ENCODE measurements at places on chromosomes 11 and 22.

DNA sequence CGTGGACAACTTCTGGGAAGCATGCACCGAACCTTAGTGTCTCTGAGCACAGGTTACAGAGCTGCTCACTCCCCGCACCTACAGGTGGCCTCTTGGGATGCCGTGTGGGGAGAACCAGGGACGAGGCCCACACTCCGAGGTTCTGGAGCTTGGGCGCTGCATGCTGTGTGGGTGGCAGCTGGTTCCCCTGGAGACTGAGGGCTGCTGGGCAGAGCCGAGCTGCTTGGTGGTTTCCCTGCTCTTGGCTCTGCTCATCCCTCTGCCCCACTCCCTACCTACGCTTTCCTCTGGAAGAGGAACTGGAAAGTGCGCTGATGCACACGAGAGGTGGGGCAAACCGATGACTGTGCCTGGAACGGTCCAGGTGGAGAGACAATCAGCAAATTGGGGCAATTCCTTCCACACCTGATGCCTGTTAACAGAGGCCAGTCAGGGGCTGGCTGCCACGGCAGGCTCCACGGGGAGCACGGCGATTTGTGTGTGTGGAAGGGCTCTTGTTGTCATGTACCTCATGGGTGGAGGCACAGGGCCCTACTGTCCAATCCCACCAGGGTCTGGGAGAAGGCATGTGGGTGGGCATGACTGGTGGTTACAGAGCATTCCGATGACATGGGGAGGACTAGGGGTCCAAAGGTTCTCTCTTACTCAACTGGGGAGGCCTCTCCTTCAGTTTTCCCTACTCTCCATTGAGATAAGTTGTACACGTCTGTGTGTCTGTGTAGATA lies 60.9 kb downstream of the ST14 start:
- DNase-seq: no peak

GRCh38 chr11:8593935-8594909 lies at the start of gene STK33:
Gene STK33 (minus strand): TSS chr11:8594228. CDS start chr11:8474905, 119,323 bp downstream.
- no peak for DNase-seq

GRCh38 chr11:32044158-32044863 lies 46.6 kb upstream of the RCN1 start:
- DNase-seq: no peak

GRCh38 chr11:65156256-65156655 lies 13.8 kb upstream of the SPDYC start:
- DNase-seq: no peak

DNA sequence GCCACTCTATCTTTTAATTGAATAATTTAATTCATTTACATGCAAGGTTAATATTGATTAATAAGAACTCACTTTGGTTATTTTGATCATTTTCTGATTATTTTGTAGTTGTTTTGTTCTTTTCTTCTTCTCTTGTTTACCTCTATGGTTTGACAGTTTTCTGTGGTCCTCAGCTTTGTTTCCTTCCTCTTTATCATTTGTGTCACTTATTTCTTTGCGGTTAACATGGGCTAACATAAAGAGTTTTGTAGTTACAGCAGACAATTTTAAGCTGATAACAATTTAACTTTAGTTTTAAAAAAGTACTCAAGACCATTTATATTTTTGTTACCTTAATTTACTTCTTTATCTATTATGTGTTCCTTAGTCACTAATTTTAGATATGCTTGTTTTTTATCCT lies 1032.8 kb upstream of the RAG2 start:
- DNase-seq: peak; percentile 35

DNA sequence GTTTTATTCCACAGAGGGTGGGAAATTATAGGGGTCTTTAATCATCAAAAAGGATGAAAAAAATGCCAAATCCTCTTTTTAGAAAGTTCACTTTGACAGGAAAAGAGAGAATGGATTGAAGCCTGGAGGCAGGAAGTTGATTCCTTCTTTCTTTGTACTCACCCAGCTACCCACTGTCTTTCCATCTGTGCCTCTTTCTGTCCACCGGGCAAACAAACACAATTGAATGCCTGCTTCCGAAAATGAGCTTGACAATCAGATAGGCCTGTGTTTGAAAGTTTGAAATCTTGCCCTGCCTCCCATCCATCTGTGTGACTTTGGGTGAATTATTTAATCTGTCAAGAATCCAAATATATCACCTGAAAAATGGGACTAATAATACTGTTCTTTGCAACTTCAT lies 81.1 kb downstream of the SCN3B start:
- DNase-seq: no peak

- no peak for DNase-seq
These were observed 927.9 kb downstream of the OPCML start for GRCh38 chr11:132604431-132604830.

- no peak for DNase-seq
These were observed 14.9 kb upstream of the MIEF1 start for GRCh38 chr22:39486951-39487825.

GRCh38 chr22:42343531-42344081 lies 73.2 kb upstream of the TCF20 start:
- no peak for DNase-seq

DNA sequence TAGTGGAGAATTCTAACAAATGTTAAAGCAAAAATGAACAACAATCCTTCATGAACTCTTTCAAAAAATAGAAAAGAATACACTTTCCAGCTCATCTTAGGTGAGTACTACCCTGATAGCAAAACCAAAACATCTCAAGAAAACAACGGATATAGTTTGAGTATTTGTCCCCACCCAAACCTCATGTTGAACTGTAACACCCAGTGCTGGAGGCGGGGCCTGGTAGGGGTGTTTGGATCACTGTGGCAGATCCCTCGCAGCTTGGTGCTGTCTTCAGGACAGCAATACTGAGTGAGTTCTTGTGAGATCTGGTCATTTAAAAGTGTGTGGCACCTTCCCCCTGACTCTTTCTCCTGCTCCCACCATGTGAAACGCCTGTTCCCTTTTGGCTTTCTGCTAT lies 27.0 kb downstream of the NCAPD3 start:
- DNase-seq: no peak

DNA sequence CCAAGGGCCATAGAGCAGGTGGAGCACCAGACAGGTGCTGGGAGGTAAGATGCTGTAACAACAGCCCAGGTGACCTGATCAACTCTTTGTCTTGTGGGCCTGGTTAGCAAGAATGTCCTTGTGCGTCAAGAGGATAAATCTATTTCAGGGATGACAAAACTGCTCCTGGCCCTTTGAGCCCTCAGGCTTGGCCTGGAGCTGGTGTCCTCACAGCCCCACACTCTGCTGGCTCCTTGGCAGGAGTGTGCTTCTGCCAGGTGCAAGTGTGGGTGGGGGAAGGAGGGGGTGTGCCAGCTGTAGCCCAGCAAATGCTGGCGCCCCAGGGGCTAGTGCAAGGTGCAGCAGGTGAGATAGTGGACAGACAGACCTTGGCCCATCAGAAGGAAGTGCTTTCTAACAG lies 19.5 kb downstream of the AMPD3 start:
- DNase-seq: no peak

DNA sequence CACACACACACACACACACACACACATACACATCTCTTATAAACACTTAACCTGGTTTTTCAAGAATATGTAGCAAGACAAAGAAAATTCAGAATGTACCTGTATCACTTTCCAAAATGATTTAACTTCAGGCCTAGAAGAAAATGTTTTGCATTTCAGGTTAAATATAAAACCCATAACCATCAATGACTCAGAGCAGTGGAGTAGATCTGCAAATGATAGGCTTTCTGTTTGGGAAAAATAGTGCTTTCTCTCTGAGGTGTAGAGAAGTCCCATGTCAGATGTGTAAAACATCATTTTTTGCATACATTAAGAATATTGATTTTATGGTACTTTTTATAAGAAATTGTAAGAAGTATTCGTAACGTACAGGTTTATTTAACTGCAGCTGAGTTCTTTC lies 116.9 kb downstream of the STK33 start:
- DNase-seq: no peak

- no peak for DNase-seq
These were observed 108.3 kb downstream of the CTTN start for GRCh38 chr11:70506658-70506970.

- DNase-seq: no peak
These were observed 644 bp downstream of the SPTY2D1 start for GRCh38 chr11:18633256-18634139.

DNA sequence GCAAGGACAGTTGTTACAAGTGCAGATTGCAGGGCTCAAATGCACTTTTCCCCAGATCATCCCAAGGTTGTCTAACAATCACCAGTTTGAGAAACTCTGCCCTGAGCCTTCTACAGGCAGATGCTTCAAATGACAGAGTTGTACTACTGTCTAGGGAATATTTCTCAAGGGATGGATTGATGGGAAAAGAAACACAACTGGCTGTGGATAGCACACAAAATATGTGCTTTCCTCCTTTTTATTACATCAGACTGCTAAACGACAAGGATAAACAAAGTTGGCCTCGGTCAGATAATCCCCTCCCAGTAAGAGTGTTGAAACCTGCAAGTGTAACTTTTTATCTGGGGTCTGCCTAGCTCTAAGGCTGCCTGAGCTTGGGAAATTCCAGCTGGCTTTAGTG lies 46.6 kb upstream of the SORL1-AS1 start:
- DNase-seq: no peak

DNA sequence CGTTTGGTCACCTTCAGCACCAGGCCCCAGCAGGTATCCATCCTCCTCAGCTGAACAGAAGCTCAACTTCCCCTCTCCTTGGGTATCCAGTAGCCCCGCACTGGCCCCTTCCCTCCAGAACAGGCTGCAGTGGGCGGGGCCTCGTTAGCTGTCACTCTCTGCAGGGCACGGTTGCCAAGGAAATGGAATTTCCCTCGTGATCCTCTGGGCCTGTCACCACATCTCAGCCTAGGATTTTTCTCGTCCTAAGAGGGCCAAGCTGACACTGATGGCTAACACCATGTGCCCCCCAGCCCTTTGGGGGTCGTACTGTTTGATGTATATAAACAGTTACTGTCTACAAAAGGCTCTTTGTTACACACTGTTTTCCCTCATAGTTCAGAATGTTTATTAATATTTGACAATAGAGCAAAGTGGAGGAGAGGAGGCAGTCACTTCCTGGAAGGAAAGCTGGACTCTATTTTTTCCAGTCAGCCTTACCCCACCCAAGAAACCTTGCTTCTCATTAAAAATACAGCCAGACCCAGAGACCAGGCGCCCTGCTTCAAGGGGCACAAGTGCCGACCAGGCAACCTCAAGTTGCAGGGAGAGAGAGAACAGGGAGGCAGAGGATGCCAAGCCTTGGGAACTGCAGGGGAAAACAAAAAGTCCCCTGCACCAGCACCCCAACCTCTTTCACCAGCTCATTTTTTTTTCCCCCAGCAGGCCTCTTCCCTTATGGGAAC lies 44.5 kb downstream of the FEZ1 start:
- DNase-seq: no peak

- DNase-seq: no peak
These were observed 351.5 kb downstream of the TBC1D22A start for GRCh38 chr22:47113853-47114415.

- DNase-seq: no peak
These were observed 802 bp downstream of the SYT13 start for GRCh38 chr11:45285250-45285828.

- no peak for DNase-seq
These were observed 73.1 kb downstream of the FAM168A start for GRCh38 chr11:73524774-73525173.

DNA sequence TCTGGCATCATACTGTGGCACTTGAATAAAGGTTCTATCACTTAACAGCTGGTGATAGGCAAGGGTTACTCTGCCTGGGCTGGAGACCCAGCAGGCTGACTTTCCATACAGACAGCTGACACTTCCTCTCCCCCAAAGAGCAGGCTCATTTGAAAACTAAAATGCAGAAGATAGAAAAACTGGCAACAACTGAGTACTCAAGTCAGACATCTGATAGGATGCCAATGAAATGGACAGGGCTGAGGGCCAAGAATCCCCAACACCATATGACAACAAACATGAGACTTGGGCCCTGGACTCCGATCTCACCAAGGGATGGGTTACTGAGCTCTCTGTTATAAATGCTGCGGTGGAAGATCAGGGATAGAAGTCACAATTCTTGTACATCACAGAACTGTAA lies 237.2 kb downstream of the LRRC4C start:
- DNase-seq: no peak

DNA sequence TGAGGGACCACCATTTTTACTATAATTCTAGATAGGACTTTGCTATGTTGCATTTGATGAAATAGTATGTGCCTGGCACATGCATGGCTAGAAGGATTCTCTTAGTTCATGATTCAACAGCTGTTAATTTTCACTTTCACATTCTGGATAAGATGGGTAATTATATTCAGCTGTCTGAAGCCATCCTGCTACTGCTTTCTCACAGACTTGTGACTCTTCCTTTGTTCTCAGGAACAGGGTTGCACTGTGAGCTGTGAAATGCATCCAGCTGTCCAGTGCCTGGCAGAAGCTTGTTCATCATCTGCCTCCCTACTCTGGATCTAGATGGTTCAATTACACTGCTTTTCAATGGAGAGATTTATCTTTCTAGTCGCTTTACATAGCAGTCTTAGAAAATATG lies 610.1 kb upstream of the ANO5 start:
- DNase-seq: no peak

DNA sequence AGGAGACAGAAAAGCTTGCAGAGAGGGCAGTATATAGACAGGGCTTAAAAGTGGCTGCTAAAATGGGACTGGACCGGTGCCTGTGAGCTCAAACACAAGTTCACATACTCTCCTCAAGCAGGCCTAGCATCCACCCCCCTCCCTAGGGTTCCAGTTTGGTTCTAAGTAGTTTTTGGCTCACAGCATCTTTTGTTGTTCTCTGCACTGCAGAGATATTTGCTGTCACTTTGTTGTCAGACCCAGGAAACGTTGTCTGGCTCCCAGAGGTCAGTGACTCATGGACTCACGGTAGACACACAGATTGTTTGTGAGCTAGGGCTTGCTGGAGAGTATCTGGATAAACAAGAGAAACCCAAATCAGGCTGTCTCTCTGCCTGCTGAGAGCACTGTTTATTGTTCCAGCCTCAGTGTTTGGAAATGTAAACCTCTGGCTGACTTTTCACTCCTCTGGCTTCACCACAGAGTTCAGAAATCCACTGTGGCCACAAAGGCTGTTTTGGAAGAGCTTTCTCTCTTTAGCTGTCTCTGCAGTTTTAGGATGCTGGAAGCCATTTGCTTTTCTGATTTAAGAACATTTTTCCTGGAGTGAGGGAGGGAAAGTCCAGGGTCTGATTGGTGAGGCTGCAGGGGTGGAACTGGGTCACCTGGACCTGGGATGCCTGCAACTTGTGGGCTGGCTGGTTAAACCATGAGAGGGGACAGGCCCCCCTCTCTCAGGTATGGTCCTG lies 303.7 kb upstream of the PLET1 start:
- no peak for DNase-seq

DNA sequence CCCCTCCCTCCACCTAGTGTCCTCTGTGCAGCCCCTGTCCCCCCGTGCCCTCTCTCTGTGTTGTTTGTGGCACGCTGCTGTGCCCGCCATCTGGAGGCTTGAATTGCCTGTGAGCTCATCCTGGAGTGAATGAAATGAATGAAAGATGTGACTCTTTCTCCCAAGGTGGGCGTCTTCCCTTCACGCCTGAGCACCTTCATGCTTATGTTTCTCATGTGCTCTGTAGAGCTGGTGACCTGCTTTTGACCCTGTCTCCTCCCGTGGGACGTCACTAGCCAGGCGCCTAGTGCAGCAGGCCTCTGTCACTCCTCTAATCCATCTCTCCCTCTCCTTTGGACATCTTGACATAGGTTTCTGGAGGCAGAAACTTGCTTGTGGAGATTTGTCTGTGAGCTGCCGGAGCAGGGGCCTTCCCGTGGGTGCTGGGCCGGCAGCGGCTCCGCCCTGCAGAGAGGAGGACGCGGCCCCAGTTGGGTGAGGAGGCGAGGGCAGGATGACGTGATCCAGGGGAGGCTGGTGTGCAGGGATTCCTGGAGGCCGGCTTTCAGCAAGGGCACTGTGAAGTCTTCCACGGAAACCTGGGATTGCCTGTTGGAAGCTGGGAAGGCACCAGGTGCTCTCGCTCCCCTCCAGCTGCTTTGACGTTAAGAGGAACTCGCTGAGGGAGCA lies 40.6 kb downstream of the MUC6 start:
- DNase-seq: no peak

Measured in CMK (cell line).